ENCODE measurements at places on chromosomes 2 and 18. TPM values are rescaled to one million over a fixed set of nuclear protein-coding genes. Genes with fewer than 3 reads are reported as not detected.
A peak's percentile ranks its signal among the peaks of the same experiment; 100 is the strongest.

DNA sequence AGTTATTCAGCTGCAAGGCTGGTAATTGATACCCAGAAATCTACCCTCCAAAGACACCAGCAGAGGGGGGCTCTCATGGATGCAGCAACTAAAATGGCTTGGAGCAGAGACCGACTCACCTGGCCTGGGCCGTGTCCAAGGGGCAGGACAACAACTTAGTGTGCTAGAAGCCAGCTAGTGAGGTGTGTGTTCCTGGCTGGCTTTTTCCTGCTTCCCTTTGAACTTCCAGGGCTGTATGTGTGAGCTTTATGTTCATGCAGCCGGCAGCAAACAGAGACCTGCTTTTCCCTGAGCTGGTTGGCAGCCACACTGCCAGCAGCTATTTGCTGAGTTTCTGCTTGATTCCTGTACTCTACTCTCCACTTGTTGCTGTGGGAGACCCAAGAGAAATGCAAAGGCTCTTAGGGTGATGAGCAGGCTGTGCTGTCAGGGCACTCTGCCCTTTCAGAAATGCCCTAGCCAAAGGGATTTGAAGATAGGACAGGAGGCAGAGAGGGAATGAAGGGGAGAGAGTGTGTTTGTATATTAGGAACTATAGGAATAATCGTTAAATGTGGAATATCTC is 23.7 kb upstream of the GRP start:
- peak; percentile 41 for DNase-seq

- no peak for DNase-seq
Observed at GRCh38 chr2:74498500-74499266, 720 bp downstream of the LBX2 start.

DNA sequence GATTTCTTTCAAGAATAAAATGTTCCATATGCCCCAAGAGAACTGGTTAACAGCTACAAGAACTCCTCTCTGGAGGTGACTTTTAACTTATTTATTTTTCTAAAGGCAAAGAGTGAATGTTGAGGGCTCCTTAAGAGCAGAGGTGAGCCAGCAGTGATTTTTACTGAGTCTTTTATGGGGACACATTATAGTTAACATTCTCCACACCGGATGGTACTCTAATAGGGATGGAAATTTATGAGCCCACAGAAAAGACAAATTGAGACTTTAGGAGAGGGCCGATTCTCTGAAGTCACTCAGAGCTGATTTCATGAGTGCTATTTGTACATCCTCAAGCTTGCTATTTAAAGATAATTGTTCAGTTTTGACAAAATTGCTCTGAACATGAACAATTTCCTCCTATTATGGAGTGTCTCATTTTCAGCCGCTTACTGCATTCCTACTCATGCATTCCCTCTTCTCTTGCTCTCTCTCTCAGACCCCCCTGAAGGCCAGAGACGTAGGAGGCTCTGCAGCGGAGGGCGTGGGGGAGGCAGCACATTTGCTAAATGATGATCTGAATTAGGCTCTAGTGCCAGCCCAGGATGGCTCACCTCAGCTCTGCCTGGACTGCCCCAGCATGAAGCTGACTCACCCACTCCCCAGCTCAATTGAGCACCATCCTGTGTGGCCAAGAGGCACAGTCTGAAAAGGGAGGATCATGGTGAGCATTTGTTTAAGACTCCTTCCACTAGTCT is 5.9 kb upstream of the RPL37A start:
- DNase-seq = no peak

- no peak for DNase-seq
Observed at GRCh38 chr2:62741954-62742722, 36.6 kb downstream of the EHBP1 start.

DNA sequence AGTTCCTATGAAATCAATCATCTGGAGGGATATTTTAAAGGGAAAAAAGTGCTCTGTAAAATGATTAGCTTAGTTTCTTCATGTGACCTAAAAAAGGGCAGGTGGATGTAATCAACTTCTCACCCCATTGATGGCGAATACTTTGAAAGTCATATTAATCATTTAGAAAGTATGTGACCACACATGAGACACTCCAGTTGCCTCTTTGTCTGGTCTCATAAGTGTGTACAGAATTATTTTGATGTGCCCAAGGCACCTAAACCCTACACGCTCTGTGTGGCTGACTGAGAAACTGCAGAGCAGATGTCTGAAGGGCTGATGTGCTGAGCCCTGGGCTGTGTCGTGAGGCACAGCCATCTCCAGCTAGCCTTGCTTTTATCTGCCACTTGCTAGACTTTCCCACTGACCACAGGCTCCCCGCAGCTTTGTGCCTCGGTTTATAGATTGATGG is 26.9 kb downstream of the SGPP2 start:
- no peak for DNase-seq

DNA sequence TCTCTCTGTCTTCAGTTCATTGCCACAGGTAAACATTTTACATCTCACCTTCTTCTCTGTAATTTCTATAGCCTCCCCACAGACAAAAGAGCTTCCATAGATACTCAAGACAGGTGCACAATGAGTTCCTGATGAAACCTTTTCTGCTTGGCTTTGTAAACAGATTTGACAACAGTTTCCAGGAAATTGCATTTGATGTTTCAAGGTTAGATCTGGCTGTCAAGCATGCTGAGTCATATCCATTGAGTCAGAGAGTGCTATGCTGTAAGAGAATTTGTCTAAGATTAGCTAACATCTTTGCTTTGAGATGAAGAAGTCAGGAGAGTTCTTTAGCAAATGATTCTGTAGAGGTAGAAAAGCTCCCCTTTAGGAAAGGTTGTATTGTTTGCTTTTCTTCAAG is 40.6 kb upstream of the MAP2 start:
- DNase-seq = no peak

GRCh38 chr2:8352296-8352695 is 329.6 kb upstream of the ID2 start:
- DNase-seq = no peak

- DNase-seq = no peak
Observed at GRCh38 chr2:160301420-160301819, 101.3 kb upstream of the ITGB6 start.

DNA sequence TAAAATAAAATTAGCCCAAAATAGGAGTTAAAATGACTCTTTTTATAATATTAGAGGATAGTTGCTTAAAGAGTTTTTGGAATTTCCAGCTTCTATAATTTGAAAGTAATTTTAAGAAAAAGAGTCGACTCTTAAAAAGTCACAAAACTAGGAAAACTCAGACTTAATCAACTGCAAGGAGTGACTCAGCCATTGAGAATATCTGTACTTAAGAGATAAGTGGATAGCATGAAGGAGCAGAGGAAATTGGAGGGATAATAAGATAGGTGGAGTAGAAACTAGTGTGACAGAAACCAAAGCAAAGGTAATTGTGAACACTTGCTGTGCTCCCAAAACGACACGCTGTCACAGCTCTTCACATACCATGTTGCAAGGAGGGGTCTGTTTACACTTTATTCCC is 8.4 kb downstream of the RSAD2 start:
- DNase-seq = no peak

- no peak for DNase-seq
Observed at GRCh38 chr18:58177896-58178470, 134.0 kb downstream of the NEDD4L start.

GRCh38 chr2:178229927-178230326 is 35.6 kb downstream of the OSBPL6 start:
- DNase-seq = no peak

- no peak for DNase-seq
Observed at GRCh38 chr2:8590938-8591337, 90.9 kb upstream of the ID2 start.

GRCh38 chr2:217206016-217206725 is 346.3 kb upstream of the TNP1 start:
- DNase-seq = no peak

CPO gene
- 0.40 TPM for total RNA-seq

PTRHD1 gene
- total RNA-seq = 19.9 TPM

ABCG5 gene
- 0.10 TPM for total RNA-seq

TRMT61B gene
- total RNA-seq = 22.3 TPM

FABP1 gene
- 0.39 TPM for total RNA-seq

AKAIN1 gene
- total RNA-seq = 1.9 TPM

OTX1 gene
- not detected for total RNA-seq

ITGA4 gene
- 12.5 TPM for total RNA-seq

DSEL gene
- 55.4 TPM for total RNA-seq

All from spinal cord (tissue), 10 donors.